ENCODE measurements at places on chromosomes 3 and 15.

DNA sequence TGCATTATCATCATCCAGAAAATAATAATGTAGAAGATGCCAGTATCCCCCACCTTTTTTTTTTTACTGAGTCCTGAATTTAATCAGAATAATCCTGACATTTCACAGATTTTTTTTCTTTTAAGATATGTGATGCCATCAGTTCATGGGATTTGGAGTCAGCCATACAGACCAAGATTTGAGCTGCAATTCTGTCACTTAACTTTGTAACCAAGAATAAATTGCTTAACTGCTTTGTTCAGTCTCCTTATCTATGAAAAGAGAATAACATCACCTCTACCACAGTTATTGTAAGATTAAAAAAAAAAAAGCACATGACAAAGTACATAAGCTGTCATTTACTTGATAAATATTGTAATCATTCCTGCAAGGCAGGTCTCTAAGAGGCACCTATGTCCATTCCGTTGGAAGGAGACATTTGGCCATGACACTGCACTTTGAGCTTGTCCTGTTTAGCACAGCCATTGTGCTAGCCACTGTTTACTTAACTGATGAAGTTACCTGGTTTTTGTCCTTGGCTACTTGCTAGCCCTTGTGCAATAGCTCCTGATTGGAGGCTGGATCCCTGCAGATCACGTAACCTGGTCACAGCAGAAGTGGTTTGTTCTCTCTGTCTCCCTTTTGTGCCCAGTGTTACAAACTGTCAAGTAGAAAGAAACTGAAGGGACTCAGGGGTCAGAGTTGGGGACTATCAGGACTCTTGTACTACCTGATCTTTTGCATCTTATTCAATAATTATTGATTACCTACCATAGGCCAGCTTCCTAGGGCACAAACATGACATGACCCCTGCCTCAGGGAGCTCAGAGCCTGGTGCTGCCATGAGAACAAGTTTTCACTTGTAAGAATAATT lies 306.0 kb downstream of the WDR72 start:
- no peak for DNase-seq

DNA sequence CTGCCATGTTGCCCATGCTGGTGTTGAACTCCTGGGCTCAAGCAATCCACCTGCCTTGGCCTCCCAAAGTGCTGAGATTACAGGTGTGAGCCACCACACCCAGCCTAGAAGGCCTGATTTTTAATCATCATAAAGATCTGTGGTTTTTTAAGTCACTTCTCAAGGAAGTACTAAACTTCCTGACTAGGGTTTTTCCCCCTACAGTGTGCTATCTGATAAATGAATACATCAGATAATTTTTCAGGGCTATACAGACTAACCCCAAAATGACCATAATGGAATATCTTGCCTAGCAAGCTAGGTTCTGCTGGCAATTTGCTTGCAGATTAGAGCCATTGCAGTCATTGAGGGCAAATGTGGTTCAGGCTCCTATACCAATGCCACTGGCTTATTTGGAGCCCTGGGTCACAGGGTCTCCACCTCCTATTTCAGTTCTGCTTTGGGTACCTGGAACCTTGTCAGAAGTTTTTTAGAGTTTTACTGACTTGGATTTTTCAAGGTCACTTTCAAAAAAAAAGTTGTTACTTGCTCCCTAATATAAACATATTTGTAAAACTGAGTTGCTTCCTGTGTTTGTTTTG lies 80.8 kb downstream of the SLC49A4 start:
- DNase-seq, result no peak

- no peak for DNase-seq
Observed at GRCh38 chr3:102176333-102177050, 258.3 kb upstream of the ZPLD1 start.

- no peak for DNase-seq
Observed at GRCh38 chr15:101651554-101652097, 555 bp downstream of the TM2D3 start.

- DNase-seq, result no peak
Observed at GRCh38 chr3:195111319-195111705, 159.6 kb downstream of the XXYLT1 start.

- no peak for DNase-seq
Observed at GRCh38 chr3:10204921-10205320, 40.2 kb downstream of the IRAK2 start.

DNA sequence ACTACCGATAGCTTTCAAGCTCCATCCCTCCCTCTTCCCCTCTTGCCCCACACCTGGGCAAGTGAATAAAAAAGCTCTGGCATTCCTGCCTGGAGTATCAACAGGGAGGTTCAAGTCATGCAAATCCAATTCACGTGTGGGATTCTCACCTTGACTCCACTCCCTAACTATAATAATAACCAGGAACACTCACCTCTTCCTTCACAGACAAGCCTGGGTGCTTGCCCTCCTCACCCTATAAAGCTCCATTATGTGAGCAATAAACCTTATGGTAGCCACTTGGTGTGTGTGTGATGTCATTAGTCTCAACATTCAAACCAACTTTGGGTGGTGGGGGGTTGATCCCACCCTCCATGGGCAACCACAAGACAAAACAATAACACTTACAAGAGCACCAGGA lies 16.6 kb downstream of the CHDH start:
- no peak for DNase-seq

DNA sequence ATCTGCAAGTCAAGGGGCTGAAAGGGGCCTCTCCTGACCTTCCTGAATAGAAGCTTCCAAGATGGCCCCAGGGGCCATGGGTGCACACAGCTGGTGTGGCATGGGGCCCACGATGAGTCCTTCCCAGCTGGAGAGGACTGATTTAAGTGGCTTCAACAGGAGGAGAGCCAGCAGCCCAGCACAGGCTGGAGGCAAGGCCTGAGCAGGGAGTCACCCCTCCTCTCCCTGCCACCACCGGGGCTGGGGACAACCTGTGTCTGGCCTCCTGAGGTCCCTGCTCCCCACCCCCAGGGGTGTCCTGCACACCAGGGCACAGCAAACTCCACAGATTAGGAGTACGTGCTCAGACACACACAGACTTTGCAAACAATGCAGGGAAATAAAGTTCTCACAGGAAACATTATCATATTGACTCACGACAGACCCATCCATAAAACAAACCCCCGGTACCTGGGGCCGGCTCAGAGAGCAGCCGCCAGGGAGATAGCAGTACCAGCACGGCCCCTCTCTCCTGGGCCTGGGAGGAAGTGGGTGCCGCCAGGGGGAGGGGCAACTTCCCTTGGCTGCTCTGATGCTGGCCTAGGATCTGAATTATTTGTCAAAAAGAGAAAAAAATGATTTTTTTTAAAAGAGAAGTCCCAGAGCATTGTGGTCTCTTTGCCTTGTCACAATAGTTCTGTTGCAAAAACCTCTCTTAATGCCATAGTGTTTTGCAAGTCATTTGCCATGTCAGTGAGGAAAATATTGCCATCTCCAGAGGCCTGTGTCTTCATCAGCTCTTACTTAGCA lies 21.9 kb upstream of the TSEN2 start:
- no peak for DNase-seq

- DNase-seq, result no peak
Observed at GRCh38 chr3:22216601-22217000, 465.6 kb upstream of the ZNF385D start.

- no peak for DNase-seq
Observed at GRCh38 chr3:190941694-190942260, 79.3 kb upstream of the GMNC start.

GRCh38 chr15:80697075-80697685 lies 2.1 kb downstream of the ABHD17C start:
- DNase-seq, result no peak

DNA sequence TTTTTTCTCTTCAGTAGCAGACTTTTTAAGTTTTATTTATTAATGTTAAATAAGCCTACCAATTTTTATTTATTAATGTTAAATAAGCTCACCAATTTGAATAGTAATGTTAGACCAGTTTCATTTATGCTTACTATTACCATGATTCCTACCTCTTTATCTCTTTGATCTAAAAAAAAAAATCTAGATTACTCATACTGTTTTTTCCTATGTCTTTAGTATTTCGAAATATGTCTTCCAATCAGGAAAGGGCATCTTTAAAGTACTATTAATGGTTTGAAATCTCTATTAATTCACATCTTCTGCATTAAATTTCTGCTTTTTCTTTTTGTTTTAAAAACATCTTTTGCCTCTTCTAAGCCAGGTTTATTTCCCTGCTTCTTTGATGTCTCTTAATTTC lies 27.5 kb upstream of the MAPKBP1 start:
- DNase-seq, result no peak

DNA sequence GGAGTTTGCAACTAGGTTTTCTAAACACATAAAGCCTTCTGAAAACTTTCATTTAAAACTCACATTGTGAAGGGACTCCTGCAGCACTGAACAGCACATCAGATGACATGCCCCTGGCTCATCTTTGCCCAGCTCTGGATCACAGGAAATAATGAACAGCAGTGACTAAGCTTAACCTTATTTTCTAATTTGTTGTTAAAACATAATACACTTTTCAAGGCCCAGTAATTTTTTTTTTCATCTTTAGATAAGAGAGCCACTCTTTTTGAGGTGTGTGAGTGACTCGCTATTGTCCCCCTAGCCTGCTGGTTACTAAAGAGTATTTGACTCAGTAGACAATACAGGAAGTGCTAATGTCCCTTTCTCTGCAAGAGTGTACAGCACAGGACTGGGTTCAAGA lies 204.0 kb downstream of the OSBPL10 start:
- DNase-seq, result no peak

DNA sequence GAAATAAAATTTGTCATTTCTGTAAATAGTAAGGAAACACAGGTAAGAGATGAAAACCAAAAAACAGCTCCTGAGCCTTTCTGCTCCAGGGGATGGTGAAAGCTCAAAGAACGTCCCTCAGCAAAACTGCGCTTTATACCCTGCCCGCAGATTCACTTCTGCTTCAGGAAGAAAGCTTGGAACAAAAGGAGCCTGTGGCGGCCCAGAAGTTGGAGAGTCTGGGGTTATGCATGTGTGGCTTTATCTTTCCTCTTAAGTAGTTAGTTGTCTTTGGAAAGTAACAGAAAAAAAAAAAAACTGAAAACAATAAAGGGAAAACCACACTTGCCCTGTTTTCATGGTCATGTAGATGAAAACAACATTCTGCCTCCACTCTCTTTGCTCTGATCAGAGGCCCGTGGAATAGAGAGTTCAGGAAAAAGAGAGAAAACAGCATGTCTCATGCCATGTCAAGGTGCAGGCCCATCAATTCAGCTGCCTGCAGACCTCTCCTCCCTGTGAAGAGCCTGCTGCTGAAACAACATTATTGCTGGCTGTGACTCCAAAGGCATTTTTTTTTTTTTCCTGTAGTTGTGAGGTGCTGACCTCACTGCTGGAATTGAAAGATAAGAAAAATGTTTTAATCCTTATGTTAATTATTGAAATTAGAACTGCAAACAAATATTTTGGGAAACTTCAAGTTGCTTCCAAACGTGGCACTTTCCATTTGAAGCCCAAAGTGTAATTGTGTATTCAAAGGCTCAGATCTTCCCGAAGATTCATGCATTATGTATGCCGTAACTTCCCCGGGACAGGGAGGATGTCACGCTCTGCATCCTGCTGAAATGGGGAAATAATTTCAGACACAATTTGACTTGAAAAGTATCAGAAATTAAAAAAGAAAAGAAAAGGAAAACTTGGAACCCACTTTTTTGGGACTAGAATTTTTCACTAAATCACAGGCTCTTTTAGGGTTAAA lies 108.4 kb upstream of the ZNF385D start:
- no peak for DNase-seq

DNA sequence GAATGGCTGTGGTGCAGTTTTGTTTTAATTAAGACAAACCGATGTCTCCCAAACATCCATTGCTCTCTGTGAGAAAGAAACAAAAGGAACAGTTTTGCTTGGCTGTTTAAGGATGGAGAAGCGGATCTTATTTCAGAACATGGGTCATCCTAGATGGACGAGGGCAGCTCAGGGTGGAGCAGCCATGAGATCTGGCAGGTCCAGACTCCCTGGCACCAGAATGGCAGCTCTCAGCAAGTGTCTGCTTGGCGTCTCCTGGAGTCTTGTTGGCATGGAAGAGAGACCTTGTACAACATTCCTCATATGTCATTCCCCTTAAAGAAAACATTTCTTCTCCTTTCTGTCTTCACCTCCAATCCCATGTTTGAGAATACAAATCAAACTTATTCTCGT lies 93.8 kb downstream of the ADAMTSL3 start:
- no peak for DNase-seq

DNA sequence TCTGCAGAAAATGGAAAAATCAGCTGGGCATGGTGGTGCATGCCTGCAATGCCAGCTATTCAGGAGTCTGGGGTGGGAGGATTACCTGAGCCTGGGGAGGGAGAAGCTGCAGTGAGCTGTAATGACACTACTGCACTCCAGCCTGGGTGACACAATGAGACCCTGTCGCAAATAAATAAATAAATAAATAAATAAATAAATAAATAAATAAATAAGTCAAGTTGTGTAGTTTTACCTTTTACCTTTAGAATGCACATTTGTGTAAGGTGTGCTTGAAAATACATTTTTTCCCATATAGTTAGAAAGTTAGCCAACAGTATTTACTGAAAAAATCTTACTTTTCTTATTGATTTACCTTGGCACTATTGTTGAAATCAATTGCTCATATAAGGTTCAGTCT lies 515.6 kb downstream of the NAALADL2 start:
- no peak for DNase-seq

DNA sequence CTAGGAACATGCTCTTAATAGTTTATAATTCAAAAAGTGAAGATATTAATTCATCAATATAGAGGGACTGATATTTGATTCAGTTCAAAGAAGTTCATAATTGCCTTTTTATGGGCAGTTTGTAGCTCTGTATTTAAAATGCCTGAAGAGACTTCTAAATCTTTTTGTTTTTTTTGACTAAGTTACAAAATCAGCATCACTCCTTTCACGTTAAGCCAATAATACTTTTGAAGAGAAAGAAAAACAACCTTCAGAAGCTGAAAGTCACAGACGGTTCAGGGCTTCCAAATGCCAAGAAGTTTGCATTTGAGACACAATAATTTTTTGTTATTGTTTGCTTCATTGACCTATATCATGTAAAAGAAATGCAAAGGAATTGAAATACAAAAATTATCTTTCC lies 394.6 kb upstream of the NR2F2 start:
- DNase-seq, result no peak

DNA sequence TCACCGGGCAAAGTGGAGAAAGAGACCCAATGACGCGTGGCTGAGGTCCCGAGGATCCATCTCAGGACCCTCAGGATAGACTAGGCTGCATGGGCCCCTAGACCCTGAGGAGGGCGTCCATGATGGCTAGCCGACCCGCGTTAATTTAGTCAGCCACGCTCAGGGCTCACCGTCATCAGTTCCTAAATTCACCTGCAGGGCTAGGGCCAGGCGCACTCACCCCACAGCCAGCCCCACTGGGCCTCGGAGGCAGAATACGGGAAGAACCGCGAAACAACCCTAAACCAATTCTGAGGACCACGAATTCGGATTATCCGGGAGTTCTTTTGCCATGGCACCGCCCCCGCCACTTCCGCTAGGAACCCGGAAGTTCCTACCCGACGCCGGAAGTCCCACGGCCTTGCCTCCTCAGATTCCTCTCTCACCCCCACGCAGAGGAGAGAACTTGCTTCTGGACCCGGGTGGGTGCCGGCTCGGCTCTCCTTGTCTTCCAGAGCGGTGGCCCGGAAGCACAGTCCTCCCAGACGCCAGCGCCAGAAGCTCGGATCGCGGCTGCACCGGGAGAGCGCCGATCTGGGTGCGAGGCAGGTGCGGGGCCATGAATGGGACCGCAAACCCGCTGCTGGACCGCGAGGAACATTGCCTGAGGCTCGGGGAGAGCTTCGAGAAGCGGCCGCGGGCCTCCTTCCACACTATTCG lies at the start of the genes EAF1 and METTL6:
Gene EAF1, plus strand, starts transcription at position 417 of the 699 bp plus-strand sequence. Its CDS starts 182 bp downstream, at position 599.
Gene METTL6, minus strand, starts transcription at position 363 of the 699 bp plus-strand sequence. CDS start 1,033 bp downstream, outside the sequence.
- peak; percentile 82 for DNase-seq

All from stimulated activated CD4-positive, alpha-beta T cell treated with anti-CD3 and anti-CD28 coated beads, Interleukin-4, amount 100 ng/mL, for 4 hours (primary cell).